ENCODE measurements at places on chromosomes 1 and 21. TPM values are rescaled to one million over a fixed set of nuclear protein-coding genes. Genes with fewer than 3 reads are reported as not detected.

The SYCP1 gene
- not detected for total RNA-seq

The ST6GALNAC5 gene
- 45.6 TPM for total RNA-seq

- DNase-seq, result no peak
Observed at GRCh38 chr1:241503444-241503843, 16.1 kb downstream of the FH start.

The BRDT gene
- not detected for total RNA-seq

DNA sequence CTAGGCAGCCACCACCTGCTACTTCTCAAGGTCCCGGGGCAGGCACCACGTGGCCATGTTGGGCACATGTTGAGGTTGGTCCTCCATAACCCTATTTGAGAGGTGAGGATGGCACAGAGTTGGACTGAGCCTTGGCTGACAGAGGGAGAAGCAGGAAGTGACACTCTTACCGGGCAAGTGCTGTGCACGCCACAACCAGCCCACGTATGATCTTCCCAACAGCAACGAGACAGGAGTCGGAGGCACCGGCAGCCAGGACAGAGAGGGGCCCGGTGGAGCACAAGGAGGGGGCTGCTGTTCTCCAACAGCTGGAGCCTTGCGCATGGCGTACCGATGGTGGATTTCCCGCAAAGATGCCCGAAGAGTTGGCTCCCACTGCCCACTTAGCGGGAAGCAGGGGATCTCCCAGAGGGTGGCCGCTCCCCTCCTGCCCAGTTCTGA, 3.4 kb downstream of the CLEC20A start:
- DNase-seq, result no peak

DNA sequence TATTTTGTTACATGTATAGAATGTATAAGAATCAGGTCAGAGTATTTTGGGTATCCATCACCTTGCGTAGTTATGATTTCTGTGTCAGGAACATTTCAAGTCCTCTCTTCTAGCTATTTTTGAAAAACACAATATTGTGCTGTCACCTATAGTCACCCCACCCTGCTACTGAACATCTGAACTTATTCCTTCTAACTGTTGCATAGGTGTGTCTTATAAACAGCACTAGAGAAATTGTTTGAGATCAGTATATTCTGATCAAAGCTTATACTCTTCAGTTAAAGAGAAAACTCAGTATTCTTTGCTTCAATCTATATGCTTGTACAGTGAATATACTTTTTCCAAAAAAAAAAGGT, 96.0 kb downstream of the ASH1L start:
- no peak for DNase-seq

GRCh38 chr1:153428791-153429190, 12.5 kb downstream of the S100A7A start:
- DNase-seq, result no peak

The FLG gene
- total RNA-seq, result not detected

The FMO2 gene
- not detected for total RNA-seq

DNA sequence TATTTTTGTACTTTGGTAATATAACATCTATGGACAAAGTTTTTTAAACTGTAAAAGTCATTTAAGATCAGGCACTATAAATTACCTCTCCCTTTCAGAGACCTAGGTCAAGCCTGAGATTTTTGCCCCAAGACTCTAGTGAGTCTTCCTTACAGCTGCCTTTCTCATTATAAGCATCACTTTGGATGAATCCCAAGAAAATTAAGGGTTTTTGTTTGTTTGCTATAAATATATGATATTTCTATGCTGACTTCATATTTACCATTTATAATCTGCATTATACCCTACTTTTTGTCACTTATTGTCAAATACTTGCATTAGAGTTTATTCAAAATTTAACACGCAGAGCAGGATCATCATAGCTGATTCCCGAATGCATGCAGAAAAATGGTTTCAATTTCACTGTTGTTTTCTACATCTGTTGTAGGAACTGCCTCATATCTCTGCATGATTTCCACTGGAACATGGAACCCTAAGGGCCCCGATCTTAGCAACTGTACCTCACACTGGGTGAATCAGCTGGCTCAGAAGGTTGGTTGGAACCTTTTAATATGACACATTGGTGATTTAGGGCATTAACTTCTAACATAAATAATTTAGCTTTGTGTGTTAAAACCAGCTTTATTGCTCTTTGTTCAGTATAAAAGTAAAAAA, 150.0 kb downstream of the ADGRL2 start:
- no peak for DNase-seq

The NAV1 gene
- 47.3 TPM for total RNA-seq

DNA sequence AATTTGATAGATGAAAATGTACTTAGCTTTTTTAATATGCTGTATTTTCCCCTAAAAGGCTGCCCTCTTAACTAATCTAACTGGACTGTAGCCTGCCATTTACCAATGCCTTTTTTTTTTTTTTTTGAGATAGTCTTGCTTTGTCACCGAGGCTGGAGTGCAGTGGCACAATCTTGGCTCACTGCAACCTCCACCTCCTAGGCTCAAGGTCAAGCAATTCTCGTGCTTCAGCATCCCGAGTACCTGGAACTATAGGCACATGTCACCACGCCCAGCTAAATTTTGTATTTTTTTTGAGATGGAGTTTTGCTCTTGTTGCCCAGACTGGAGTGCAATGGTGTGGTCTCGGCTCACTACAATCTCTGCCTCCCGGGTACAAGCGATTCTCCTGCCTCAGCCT, 18.7 kb downstream of the PAFAH2 start:
- DNase-seq, result no peak

DNA sequence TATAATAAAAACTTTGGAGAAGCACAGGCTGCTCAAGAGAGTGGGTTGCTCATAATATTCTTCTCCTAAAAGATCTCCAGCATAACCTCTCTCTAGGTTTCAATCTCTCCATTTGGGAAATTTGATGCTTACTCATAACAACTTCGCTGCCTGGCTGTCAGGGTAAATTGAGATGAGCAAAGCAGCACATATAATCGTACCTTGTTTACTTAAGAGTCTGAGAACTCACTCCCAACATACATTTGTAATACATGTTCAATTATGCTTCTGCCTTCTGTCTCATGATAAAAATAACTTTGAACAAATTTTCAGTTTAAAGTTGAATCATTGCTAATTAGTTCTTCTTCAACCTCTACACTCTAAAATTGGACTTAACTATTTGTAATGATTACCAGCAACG, 68.9 kb downstream of the DUSP10 start:
- DNase-seq, result no peak

GRCh38 chr1:200493344-200493743, 83.5 kb upstream of the ZNF281 start:
- DNase-seq, result no peak

DNA sequence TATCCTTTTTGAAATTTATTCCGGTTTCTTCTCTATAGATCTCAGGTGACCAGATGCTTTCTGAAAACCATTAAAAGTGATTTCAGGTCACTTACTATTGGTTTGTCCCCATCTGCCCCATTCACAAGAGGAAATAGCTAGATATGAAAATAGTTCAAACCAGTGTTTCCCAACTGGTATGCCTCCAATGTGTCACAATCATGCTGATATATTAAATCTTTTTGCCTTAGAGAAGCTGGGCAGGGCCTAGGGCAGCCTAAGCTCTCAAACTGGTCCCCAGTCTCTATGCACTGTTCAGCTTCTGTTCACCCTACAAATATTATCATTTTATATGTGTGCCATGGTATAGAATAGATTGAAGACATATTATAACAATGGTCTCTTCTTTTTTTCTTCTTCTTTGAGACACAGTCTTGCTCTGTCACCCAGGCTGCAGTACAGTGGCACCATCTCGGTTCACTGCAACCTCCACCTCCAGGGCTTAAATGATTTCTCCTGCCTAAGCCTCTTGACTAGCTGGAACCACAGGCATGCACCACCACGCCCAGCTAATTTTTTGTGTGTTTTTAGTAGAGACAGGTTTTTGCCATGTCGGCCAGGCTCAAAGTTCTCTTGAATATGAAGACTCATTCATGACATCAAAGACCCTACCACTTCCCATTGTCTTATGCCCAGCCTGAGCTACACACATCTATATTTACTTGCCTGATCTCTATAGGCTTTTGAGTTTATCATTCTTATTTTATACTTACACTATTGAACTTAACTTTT, 15.7 kb downstream of the PTPN22 start:
- DNase-seq, result no peak

DNA sequence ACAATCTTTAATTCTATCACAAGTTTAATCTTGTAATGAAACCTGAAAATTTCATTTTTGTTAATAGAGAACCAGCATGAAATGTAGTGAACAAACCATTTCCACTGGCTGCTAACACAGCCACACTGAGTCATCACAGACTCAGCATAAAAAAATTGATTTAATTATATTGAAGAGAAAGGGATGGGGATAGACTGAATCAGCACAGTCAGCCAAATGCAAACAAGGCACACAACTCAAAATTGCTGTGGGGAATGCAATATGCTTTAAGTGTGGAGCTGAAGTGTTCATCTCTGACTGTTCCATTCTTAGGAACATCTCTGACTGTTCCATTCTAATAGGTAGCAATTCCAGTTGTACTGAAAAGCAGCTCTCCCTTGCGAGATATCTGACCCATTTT, 299.8 kb downstream of the MRPL39 start:
- DNase-seq, result no peak

The SIM2 gene
- not detected for total RNA-seq

DNA sequence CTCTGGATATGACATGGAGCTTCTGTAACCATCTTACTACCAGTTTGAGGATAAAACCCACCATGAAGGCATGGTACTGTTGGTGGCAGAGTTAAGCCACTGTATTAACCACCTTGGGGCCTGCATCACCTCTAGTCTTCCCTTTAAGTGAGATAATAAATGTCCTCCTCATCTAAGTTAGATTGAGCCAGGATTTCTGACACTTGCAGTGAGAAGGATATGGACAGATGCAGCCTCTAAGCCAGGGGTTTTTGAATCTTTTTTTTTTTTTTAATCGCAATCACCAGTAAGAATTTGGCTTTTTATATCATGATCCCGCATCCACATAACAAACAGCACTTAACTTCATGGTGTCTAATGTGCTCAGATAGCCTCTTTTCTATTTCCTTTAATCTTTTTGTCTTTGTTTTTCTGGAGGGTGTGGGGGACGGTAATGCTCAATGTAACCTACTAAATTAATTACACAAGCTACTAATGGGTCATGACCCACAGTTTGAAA, 42.2 kb downstream of the ATP1A1 start:
- DNase-seq, result no peak

The MFSD2A gene
- total RNA-seq, result 20.9 TPM

The FAM151A gene
- not detected for total RNA-seq

DNA sequence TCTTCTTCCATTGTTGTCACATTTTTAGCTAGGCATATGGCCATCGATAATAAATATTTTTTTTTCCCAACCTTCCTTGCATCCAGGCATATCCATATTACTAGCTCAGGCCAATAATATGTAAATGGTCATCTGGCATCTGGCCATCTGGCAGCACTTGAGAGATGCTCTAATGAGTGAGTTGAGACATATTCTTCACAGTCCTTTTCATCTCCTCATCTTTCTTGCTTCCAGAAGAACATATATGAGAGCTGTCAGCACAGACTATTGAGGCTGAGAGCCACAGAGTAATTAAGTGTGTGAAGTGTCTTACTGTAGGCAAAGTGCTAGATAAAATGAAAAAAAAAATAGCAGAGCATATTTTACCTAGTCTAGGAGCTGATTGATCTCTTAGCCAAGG, 628.4 kb upstream of the TMPRSS15 start:
- no peak for DNase-seq

The VASH2 gene
- 8.7 TPM for total RNA-seq

- no peak for DNase-seq
Observed at GRCh38 chr1:215160351-215160750, 77.8 kb downstream of the KCNK2 start.

- DNase-seq, result no peak
Observed at GRCh38 chr1:178486100-178487069, 10.4 kb downstream of the CLEC20A start.

The OR10Z1 gene
- total RNA-seq, result not detected

The TLCD4 gene
- 0.89 TPM for total RNA-seq

The PGLYRP4 gene
- total RNA-seq, result not detected

DNA sequence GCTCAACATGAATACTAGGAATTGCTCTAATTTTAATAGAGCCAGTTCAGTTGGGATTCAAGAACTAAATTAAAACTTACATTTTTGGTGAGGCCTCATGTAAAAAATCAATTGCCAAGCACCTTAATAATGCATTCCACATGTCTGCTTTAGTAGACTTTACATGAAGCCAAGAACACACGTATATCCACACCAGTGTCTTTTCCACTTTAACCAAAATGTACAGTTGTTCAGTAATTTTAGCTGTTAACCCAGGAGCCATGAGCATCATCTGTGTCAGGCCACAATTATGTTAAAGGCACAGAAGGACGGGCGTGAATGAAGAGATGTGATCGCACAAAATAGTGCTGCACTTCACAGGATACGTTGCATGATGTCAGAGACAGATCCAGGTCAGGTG, 136.7 kb downstream of the TLR5 start:
- DNase-seq, result no peak

The KLHDC7A gene
- total RNA-seq, result not detected

- no peak for DNase-seq
Observed at GRCh38 chr1:115466433-115466832, 128.4 kb upstream of the NGF start.

GRCh38 chr1:46643368-46643775, 24.8 kb downstream of the ATPAF1 start:
- no peak for DNase-seq

DNA sequence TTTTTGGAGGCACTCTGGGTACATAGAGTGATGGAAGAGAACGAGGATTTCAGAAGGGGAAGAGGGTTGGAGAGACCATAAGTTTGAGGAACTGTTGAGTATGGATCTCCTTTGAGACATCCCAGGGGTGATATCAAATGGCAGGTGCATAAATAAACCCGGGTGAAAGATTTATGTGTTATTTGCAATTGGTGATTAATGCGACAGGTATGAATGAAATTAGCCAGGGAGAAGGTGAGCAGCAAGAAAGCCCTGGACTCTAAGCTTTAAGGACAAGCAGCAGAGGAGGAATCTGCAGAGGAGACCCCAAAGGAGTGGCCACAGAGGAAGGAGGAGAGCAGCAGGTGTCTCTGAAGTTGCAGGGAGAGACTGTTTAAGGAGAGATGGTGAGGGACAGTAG, 8.8 kb upstream of the REN start:
- DNase-seq, result no peak

The GBP6 gene
- total RNA-seq, result not detected

The IL12RB2 gene
- total RNA-seq, result 0.36 TPM

DNA sequence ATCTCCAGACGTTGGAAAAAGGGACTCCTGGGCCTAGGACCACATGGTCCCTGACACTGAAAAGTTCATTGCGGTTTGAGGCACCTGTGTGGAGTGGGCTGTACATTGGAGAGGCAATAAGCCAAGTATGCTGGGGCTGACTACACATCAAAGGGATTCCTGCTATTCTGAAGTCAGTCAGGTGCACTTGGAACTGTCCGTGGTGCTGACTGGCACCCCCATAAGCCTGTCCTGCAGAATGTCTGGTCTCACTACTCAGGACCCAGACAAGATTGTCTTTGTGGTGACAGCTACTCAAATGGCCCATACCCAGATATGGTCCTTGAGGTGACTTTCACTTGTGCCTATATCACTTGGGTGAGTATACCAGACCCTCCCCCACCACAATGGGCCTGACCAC, 150.6 kb downstream of the RWDD3 start:
- peak; percentile 36 for DNase-seq

The PALMD gene
- total RNA-seq, result 0.36 TPM

Data from neural crest cell (in vitro differentiated cells).